Activated CD4-positive, alpha-beta T cell treated with anti-CD3 and anti-CD28 coated beads, Interleukin-2, amount 50 U/mL, for 48 hours (primary cell): ENCODE measurements at places on chromosomes 6 and 20.

DNA sequence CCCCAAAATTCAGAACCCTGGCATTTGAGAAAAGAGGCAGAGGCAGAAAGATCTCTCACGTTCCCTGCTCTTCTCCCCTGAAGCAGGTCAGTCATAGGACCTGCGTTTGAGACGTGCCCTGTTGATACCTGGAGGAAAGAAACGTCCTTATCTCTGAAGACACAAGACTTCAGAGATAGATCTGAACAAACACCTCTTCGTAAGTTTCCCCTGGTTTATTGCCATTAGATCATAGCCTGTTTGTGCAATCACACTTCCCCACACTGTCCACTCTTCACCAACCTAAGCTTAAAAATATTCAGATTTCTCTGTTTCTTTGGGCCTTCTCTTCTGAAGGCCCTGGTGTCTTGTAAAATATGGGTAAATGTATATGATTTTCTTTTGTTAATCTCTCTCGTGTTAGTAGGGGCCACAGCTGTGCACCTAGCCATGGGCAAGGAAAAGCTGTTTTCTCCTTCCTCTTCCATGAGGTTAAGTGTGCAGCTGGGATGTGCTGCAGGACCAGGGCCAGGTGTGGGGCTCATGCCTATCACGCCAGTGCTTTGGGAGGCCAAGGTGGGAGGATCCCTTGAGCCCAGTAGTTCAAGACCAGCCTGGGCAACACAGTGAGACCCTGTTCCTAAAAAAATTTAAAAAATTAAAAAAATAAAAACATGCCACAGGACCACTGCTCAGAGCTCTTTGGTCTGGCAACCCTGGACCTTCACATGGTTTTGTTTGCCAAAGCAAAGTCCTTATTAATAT is 4.7 kb upstream of the SLC22A2 start:
- DNase-seq: no peak

DNA sequence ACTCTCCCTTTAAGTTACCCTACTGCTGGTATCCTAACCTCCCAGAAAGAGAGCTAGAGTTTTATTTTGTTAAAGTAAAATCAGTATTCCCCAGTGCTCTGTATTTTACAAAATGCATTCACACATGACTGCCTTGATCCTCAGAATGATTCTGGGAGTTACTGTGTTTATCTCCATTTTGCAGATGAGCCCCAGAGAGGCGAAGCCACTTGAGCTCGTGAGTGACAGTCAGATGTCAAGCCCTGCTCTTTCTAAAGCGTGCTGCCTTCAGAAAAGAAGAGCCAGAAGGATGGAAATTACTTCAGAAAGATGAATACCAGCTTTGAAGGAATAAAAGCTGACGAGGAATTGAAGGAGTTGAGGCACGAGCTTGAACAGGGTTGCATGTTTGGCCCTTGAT is 14.1 kb upstream of the OSER1 start:
- no peak for DNase-seq

- DNase-seq: no peak
These were observed 29.9 kb downstream of the ABHD12 start for GRCh38 chr20:25360631-25361286.

- DNase-seq: no peak
These were observed 135.1 kb downstream of the TBXT start for GRCh38 chr6:166032366-166033200.

DNA sequence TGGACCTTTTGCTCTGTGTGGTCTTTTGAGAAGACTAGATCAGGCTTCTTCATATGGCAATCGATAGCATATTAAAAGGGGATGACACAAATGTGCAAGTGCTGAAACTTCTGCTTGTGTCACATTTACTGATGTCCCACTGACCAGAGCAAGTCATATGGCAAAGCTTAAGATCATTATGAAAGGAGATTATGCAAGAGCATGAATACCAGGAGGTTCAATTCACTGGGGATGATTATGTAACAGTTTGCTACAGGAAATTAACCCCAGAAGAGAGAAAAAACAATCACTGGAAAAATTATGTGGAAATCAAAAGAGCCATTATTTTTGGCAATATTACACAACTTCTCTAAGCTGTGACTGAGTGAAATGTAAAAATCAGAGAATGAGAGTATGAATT is 13.7 kb upstream of the PRDM13 start:
- DNase-seq: no peak

- no peak for DNase-seq
These were observed 36.8 kb upstream of the GSTA3 start for GRCh38 chr6:52946306-52946705.

DNA sequence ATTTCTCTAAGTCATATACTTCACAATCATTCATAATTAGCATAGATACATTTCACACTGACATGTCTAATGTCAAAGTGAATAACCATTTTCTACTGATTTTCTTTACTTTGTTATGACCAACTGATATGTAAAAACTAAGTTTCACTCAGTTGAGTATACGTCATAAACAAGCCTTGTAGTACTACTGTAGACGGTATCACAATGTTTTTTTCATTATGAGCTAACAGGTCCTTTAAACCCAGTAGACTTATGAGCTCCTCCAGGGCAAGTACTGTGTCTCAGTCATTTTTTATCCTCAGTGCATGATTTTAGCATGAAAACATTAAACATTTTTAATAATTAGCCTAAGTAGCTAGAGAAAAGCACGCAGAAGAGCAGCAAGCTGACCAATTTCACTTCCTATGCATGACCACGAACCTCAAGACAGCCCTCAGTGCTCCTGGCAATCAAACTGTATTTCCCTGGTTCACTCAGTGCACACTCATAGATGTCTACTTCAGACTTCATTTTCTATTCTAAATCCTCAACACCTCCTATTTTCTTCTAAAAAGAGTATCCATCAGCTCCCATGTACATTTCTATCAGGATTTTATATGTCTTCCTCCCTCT is 32.0 kb upstream of the TFAP2D start:
- no peak for DNase-seq

DNA sequence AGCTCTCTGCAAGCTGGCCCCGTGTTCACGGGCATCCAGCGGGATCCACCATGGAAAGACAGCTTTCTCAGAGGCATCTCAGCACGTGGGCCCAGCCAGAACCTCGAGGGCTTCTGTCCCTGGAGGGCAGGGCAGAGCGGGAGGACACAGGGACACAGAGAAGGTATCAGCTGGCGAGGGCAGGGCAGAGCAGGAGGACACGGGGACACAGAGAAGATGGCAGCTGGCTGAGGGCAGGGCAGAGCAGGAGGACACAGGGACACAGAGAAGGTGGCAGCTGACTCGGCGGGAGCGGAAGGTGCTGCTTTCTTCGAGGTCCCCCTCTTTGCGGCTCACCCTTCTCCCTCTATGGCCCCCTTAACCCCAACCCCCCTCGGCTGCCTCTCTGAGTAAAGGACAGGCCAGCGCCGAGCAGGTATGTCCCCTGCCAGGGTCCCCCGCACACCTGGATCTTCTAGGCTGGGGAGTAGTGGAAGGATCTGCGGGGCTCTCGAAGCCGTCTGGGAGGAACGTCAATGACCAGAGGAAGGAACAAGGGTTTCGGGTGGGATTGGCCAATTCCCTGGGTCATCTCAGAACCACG is 28.9 kb upstream of the BHLHE23 start:
- no peak for DNase-seq

DNA sequence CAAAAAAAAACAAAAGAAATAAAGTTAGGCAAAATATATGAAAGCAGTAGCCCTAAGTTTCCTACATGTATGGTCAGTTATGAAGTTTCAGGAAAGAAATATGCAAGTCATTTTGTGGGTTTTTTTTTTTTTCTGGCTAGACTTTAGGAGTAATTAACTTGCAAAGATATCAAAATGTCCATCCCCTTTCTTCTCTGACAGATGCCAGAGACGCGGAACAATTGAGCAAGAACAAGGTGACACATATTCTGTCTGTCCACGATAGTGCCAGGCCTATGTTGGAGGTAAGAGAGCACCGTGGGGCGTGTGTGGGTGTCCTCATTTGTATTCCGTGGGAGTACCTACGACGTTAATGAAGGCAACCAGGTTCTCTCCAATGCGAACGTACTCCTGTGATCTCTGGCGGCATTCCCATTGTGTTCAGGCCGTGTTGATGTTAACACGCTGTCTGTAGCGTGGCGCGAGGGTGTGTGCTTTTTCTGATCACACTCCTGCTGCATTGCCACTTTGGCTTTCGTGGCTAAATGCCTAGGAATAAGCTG is 19.5 kb downstream of the DUSP22 start:
- DNase-seq: no peak

- DNase-seq: no peak
These were observed 87.8 kb downstream of the HFE start for GRCh38 chr6:26175033-26175427.

DNA sequence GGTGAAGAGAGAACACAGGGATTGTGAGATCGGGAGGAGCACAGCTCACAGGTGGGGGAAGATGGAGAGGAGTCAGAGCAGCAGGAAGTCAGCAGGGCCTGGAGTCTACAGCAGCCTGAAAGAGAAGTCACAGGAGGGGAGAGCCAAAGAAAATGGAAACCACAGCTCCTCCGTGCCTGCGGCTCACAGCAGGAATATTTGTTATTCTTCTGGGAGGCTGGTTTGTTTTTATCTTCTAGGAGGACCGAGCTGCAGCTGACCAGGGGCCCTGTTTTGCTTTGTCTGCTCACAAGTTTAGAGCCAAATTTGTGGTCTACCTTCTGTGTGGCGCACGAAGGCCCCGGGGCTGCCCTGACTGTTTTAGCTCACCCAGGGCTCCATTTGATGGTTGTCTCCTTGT is 81.8 kb downstream of the CLIC5 start:
- DNase-seq: no peak

DNA sequence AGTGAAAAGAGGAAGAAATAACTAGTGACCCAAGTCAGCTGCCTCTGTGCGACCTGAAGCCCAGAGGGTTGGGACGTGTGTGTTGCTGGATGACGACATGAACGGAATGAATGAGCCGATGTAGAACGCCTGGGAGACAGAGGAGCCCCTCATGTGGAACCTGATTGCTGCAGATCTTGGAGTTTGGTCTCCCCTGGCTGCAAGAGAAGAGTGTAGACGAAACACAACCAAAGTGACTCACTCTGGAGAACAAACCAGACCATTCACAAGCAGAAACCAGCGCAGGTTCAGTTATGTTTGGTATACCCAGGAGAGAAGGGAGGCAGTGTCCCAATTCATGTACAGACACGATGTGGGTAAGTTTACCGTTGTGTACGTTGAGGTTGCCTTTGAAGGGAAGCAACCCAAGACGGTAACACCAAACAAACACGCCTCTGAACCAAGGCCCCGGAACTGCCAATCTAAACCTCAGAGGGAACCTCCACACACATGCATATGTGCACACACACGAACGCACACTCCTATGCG is 265.9 kb downstream of the BMP7 start:
- no peak for DNase-seq

- no peak for DNase-seq
These were observed 36.0 kb upstream of the LRFN2 start for GRCh38 chr6:40623178-40623577.
